ENCODE measurements at places on chromosomes 3 and 15. TPM values are rescaled to one million over a fixed set of nuclear protein-coding genes. Genes with fewer than 3 reads are reported as not detected.

The CLRN1 gene
- not detected for total RNA-seq

The SLC6A20 gene
- not detected for total RNA-seq

GRCh38 chr3:11390411-11391131 is 118.4 kb downstream of the ATG7 start:
- DNase-seq = no peak

DNA sequence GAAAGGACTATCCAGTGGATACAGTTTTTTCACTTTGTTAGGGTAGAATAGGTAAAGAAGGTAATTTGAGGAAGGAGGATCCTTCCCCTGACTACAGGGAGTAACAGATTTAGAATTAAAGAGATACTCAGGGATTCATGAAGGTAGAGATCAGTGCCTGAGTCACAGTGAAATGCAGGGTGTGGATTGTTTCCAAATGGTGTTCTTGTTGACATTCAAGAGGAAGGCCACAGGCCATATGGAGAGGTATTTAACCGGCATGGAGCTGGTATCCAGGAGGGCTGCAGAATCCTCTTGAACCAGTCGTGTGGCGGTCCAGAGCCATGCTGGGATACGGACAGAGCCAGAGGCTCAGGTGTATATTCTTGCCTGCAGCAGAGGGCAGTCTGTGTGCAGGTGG is 28.2 kb downstream of the GYG1 start:
- DNase-seq = no peak

The LARP6 gene
- not detected for total RNA-seq

GRCh38 chr3:131728898-131729642 is 226.3 kb upstream of the MRPL3 start:
- no peak for DNase-seq
